ENCODE measurements at places on chromosomes 5 and 9. TPM values are rescaled to one million over a fixed set of nuclear protein-coding genes. Genes with fewer than 3 reads are reported as not detected.

DNA sequence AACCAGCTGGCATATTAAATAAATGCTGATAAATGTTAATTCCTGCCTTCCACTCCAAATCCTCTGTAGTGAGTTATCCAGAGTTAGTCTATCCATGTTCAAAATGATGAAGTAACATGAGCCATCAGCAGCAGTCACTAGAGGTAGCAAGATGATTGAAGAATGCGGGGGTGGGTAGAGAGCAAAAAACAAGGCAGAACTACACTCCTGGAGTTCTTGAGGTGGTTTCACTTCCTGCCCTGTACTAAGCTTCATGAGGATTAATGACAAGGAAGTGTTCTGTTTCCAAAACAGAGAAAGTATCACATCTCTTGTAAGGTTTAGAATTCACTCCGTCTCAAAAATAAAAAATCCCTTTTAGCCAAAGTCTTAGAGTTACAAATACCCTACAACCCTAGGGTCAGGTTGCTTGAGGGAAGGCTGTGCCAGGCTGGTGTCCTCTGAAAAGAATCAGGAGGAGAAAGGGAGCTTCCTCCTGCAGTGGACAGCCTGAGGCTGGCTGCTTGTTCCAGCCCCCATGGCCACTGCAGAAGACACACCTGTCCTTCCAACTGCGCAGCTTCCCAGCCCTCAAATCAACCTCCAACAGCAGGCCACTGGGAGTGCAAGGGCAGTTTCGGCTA lies 180.2 kb downstream of the DENND1A start:
- no peak for DNase-seq

GRCh38 chr5:72066705-72067107 lies 40.6 kb upstream of the MAP1B start:
- DNase-seq, result no peak

GRCh38 chr5:18745988-18746615 lies 1111.8 kb downstream of the TAF11L14 start:
- DNase-seq, result no peak

DNA sequence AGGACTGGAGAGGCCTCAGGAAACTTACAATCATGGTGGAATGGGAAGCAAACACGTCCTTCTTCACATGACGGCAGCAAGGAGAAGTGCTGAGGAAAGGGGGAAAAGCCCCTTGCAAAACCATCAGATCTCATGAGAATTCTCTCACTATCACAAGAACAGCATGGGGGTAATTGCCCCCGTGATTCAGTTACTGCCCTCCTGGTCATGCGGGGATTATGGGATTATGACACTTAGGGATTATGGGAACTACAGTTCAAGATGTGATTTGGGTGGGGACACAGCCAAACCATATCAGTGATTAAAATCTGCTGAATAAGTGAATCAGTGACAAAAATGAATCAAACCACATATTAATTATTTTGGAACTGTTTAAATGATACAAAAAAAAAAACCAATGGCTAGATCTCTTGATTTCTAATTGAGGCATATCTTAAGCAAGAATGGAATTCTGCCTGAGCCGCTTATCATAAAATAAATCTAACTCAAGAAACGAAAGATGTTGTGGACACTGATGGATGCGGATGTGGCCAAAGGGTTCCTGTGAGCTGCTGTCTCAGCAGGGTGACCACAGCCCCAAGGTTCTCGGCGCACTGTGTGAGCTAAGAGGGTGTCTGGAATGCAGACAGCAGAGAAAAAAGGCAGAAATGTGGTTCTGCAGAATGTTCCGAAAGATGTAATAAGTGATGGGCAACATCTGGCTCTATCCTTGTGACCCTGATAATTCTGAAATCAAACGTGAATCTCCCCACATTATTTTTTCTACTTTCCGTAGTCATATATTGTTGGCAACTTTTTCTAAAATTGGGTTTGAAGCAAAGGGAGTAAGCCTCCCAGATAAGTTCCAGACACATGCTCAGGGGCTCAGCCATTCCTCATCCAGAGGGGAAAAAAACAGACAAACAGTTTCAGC lies 107.2 kb upstream of the ICE1 start:
- DNase-seq, result no peak

- DNase-seq, result no peak
These were observed 130.9 kb upstream of the FBN2 start for GRCh38 chr5:128668921-128669320.

- DNase-seq, result no peak
These were observed 323.4 kb downstream of the FBXL7 start for GRCh38 chr5:15823398-15823797.

GRCh38 chr5:121693864-121694263 lies 157.8 kb upstream of the FTMT start:
- DNase-seq, result no peak

GRCh38 chr9:13033959-13034693 lies 245.4 kb downstream of the MPDZ start:
- peak; percentile 53 for DNase-seq

- DNase-seq, result no peak
These were observed 66.4 kb upstream of the FER start for GRCh38 chr5:108681079-108681921.

- no peak for DNase-seq
These were observed 8.0 kb upstream of the TLR4 start for GRCh38 chr9:117696154-117696553.

GRCh38 chr9:94076557-94076956 lies 7.7 kb upstream of the PTPDC1 start:
- DNase-seq, result no peak

DNA sequence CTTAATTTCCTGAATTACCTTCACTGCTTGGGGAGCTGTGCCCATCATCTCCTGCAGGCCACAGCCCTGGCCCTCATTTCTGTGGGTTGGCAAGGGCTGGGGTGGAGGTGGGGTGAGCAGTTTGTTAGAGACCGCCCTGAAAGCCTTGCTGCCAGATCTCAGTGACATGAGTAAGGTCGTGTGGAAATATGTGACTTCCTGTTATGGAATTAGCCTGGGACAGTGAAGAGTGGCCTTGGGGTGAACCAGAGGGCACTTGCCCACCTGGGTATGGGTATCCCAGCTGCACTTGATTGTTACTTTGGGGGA lies 2.5 kb upstream of the HNRNPAB start:
- DNase-seq, result no peak

GRCh38 chr9:121754655-121755436 lies 103.4 kb downstream of the DAB2IP start:
- no peak for DNase-seq

- DNase-seq, result no peak
These were observed 110.8 kb downstream of the PCSK1 start for GRCh38 chr5:96322217-96322616.

GRCh38 chr5:153445875-153446579 lies 44.4 kb upstream of the GRIA1 start:
- DNase-seq, result no peak

GRCh38 chr9:134972140-134972539 lies 54.4 kb upstream of the FCN1 start:
- DNase-seq, result no peak

- no peak for DNase-seq
These were observed 59.9 kb upstream of the DAB2 start for GRCh38 chr5:39484673-39485072.

GRCh38 chr5:144832416-144832815 lies 661.7 kb downstream of the KCTD16 start:
- DNase-seq, result no peak

GRCh38 chr9:18906656-18907395 lies 126.2 kb downstream of the SAXO1 start:
- no peak for DNase-seq

DNA sequence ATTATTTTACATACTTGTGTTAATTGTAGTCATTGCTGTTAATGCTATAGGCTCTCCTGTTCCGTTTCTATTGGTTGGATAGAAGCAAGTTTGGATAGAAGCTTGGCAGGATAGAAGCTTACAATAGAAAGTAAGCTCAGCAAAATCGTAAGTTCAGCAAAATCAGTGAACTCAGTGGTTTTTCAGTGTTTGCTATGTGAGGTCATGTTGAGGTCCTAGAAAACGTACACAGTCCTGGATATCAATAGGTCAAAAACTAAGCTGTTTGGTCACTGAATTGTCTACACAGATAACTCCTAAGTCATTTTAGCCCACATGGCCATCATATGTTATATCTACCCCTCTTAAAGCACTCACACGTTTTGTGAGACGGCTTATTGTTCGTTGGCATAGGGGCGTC lies 299.4 kb downstream of the MAN2A1 start:
- DNase-seq, result no peak

GRCh38 chr9:4669890-4670289 lies 3.6 kb upstream of the SPATA6L start:
- DNase-seq, result no peak

GRCh38 chr9:78783743-78784142 lies 486.8 kb downstream of the PSAT1 start:
- no peak for DNase-seq

GRCh38 chr9:88672874-88673689 lies 138.1 kb downstream of the NXNL2 start:
- DNase-seq, result no peak

- no peak for DNase-seq
These were observed 245.4 kb downstream of the PCSK5 start for GRCh38 chr9:76135902-76136301.

GRCh38 chr9:68750786-68751185 lies 45.7 kb downstream of the PIP5K1B start:
- DNase-seq, result no peak

GRCh38 chr9:112841261-112841660 lies 49.4 kb downstream of the SLC46A2 start:
- DNase-seq, result no peak

DNA sequence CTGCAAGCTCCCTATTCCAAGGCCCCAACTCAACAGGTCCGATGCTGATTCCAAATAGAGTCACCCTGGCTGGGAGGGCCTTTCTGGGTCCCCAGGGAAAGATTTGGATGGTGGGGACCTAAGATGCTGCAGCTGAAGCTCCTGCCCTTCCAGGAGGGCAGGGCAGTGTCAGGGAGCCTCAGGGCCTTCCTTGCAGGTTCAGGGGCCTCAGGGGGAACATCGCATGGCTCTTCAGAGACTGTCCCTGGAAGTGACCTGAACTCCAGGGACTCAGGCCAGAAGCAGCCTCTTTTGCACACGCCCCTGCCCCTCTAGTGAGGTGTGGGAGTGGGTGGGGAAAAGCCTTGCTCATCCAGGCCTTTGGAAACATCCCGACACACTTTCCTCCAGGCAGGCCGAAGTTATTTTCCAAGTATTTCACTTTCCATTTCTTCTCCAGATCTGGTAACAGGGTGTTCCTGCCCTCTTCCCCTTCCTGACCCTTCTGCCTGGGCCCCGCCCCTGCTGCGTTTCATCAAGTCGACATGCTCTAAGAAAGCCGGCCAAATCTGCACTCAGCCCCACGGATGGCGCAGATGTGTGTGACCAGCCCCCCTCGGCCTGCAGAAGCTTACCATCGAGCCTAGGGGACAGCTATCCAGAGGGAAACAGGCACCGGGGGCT lies 159.5 kb downstream of the FGF18 start:
- DNase-seq, result no peak

DNA sequence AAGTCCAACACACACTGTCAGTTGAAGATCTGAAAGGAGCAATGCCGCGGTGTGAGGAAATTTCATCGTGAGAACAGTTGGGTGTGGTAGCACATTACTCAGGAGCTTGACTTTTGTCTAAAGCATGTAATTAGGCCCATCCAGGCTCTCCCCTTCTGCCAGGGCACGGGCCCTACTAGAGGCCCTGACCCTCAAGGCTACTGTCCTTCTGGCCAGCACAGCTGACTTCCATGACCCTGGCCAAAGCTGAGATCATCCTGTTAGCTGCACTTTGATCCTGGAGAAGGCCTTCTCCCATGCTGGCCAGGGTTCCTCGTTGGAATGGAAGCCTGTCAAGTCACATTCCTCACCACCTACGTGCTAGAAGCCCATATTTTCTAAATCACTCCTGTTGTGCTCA lies 77.8 kb upstream of the SLC1A3 start:
- no peak for DNase-seq

- DNase-seq, result no peak
These were observed 118.2 kb upstream of the MTAP start for GRCh38 chr9:21684231-21684630.

GRCh38 chr5:16313761-16314160 lies 134.2 kb upstream of the MARCHF11 start:
- DNase-seq, result no peak

DNA sequence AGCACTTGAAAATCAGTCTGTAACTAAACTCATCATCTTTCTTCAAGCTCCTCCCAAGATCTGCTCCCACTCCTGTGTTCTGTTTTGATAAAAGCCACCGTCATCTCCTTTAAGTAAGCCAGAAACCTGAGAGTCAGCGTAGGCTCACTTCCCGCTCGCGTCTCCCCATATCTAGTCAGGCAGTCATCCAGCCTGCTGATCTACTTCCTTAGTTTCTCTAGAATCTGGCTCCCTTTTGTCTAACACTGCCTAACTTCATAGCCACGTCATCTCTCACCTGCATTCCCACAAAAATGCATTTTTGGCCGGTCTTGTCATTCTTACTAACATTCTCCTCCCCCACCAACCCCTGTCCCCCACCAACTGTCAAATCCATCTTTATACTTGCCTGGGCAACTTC lies 3.0 kb upstream of the TJP2 start:
- DNase-seq, result no peak

GRCh38 chr5:145157841-145158240 lies 677.3 kb downstream of the PRELID2 start:
- no peak for DNase-seq

DNA sequence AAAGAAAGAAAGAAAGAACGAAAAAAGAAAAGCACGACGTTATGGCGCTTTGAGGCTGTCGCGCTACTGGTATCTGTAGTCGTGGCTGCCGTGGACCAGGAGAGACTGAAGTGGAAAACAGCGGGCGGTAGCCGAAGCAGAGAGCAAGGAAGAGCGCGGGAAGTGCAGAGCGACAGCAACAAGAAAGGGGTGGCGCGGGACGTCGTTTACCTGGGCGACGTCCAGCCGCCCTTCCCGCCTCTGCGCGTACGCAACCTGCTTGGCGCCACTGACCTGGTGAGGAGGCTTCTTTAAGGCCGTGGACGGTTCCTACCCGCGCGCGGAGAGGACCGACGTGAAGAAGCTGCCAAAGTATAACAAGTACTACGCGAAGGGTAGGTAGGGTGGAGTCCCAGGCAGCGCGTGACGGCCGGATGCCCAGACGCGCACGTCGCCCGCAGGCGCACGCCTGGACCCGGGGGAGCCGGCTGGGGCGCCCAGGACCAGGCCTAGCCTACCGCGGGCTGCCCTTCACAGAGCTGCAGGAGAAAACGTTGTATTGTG lies 15.4 kb downstream of the CCL28 start:
- DNase-seq, result peak; percentile 14

Gene ST8SIA4
- polyA plus RNA-seq, result 8.4 TPM

Gene DIPK1B
- polyA plus RNA-seq, result 27.4 TPM

Gene CAVIN4
- polyA plus RNA-seq, result 2.4 TPM

Gene GMCL2
- polyA plus RNA-seq, result not detected

Gene FASTKD3
- 27.3 TPM for polyA plus RNA-seq

Gene LCN6
- polyA plus RNA-seq, result not detected

Gene EXOSC2
- polyA plus RNA-seq, result 47.8 TPM

Gene IFNA2
- polyA plus RNA-seq, result not detected

Gene TSLP
- 0.15 TPM for polyA plus RNA-seq

Gene ADGRD2
- 0.23 TPM for polyA plus RNA-seq

Gene OR13F1
- not detected for polyA plus RNA-seq

Gene ADAMTS2
- 9.8 TPM for polyA plus RNA-seq

Gene MZB1
- polyA plus RNA-seq, result 0.25 TPM

Gene MSX2
- 0.70 TPM for polyA plus RNA-seq

Gene DOCK2
- polyA plus RNA-seq, result 3.2 TPM

Gene FOXD4L5
- 0.46 TPM for polyA plus RNA-seq

Gene C5orf52
- not detected for polyA plus RNA-seq

Gene PCDHB16
- 4.9 TPM for polyA plus RNA-seq

Gene SNCAIP
- polyA plus RNA-seq, result 36.8 TPM

Gene SLC45A2
- polyA plus RNA-seq, result 1.1 TPM
